Renal pelvis (tissue), 12 donors: ENCODE measurements at places on chromosomes 3 and 15.

GRCh38 chr15:25695875-25696760 lies 167.0 kb downstream of the ATP10A start:
- no peak for DNase-seq

DNA sequence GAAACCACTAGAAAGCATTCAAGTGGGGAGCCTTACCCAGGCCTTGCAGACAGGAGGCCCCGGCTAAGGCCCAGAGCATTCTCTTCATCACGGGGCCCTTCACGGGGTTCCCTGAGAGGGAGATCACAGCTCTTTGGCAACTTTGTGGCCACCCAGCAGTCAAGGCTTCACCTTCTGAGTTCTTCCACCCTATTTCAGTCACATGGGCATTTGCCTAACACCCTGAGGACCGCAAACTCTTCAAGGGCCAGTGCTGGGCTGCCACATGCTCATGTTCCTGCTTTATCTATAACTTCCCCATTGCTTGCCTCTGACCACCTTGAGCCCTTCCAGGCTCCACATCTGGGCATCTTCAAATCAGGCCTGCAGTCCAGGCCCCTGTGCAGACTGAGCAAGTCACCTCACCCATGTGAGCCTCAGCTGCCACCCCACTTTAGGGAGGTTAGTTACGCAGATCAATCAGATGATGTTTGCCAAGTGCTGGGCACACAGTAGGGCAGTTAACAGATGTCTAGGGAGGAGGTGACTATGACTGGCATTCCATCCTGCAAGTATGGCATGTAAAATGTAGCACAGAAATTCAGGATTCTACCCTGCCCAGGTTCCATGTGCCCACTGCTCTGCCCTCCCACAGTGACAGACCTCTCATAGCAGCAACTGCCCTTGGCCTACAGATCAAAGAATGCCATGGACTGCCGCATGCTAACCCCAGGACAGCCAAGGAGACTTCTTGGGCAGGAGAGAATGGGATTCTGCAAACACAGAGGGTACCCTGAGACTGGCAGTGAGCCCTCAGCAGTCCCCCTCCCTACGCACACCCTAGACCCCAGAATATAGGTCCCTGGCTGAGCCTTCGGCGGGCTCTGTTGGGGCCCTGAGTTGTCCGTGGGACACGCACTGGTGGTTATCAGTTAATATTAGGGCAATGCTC lies 37.6 kb upstream of the ZNF710 start:
- no peak for DNase-seq

GRCh38 chr15:76994001-76994400 lies 925 bp upstream of the PSTPIP1 start:
- DNase-seq = no peak

- DNase-seq = no peak
Observed at GRCh38 chr3:43259626-43260025, 26.7 kb upstream of the SNRK start.

DNA sequence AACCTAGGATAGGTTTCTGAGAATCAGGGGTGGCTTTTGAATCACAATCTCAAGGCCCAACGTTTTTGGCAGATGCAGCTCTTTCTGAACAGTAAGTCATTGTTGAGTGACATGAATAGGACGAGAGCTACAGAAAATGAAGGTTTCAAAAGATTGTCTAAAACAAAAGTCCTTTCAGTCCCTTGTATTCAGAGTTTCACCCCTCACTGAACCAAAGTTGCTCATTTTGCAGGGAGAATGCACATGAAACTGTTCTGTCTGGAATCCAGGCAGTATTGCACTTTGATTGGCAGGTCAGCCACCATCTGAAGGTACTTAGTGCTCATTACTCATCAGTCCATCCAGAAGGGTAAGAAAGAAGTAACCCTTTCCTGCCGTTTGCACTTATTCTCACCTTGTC lies 24.1 kb upstream of the RASGRP1 start:
- DNase-seq = no peak

DNA sequence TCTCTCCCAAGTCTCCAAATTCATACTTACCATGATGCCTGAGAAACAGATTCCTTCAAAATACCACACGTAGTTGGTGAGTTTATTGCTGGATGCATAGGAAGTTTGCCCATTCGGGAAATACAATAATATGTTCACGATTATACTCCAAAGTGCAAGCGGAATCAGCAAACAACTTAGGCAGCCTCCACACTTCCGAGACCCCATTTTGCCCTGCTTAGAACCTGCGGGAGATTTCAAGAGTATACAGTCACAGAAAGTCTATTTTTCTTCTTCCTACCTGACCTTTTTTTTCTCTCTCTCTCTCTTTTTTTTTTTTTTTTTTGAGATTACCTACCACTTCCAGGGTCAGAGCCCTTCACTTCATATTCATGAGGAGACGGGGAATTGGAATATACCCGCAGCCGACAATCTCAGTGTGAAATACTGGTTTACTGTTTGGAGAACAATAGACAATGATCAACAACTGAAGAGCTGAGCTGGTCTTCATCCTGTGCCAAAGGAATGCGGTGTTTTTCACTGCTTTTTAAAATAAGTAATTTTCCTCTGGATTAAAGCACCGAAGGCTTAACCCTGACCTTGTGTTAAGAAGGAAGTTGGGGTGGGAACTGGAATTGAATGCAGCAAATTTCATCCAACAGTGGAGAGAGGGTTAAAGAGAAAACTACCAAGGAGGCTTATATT lies at the start of gene TM4SF18:
Gene TM4SF18 (minus strand): TSS at position 461 of the 684 bp plus-strand sequence. CDS start 254 bp downstream, at position 207.
- no peak for DNase-seq
